ENCODE measurements at places on chromosomes 2 and 18.

DNA sequence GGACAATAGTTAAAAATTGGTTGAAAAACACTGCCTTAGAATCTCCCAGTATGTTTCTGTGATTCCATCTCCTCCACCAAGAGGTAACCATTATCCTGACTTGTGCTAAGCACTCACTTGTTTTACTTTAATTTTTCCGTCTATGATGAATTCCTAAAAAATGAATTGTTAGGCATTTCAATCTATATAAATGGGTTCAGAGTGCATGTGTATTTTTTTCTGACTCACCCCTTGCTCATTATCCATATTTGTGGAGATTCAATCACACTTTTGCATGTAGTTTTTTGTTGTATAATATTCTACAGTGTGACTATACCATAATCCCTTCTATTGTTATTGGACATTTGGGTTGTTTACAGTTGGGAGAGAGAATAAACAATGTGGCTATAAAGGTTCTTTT, 1.3 kb downstream of the NDUFB3 start:
- no peak for DNase-seq

DNA sequence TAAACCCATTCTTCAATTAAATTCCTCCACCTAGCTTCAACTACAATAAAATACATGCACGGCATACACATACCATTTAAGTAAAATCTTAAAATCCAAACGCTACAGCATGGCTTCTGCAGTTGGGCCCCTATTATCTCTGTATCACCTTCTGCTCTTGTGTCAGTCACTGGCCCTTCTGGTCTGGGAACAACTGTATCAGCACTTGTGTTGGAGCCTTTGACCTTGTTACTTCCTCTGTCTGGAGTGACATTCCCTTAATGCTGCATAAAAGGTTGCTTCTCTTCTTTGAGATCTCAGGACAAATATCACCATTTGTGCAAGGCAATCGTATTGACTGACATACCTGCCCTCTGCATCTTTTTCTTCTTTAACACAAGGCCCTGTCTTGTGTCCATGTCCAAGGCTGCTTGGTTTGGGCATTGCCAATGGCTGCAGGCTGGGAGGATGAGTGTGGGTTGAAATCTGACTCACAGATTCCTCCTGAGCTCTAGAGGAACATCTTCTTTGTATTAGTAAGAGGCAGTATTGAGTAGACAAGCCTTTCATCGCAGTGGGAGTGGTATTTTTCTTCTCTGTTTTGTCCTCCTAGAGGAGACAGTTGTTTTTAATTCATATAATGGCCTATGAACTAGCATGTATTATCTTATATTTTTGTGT, 267.8 kb upstream of the TRIB2 start:
- DNase-seq = no peak

GRCh38 chr2:71929482-71929772, 218.2 kb downstream of the CYP26B1 start:
- DNase-seq = no peak

DNA sequence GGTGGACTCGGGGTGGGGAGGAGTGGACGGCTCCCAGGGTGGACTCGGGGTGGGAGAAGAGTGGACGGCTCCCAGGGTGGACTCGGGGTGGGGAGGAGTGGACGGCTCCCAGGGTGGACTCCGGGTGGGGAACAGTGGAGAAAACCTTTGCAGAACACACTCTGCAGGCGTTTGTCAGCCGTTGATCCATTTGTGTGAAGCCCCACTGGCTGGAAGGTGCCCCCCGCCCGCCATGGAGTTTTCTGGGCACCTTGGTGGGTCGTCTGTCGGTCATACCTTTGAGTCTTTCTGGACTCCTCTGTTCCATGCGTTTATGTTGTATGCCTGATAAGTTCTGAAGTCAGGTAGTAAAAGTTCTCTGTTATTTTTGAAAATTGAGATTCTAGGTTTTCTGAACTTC, 12.5 kb downstream of the CTDP1 start:
- DNase-seq = no peak

DNA sequence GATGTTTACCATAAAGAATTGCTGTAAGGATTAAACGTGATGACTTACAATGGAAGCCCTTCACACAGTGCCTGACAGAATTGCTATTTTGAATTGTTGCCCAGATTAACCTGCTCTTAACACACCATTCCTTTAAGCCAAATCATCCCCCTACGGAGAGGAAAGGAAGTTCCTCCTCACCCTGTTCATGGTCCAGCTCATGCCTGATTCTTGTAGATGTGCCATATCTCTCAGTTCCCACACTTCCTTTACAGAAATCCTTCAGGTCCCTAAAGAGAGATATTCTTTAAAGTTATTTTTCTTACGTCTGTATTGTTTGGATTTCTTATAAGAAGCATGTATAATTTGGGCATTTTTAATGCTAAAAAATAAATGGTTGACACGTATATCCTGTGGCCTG, 127.5 kb upstream of the DAPL1 start:
- DNase-seq = peak; percentile 15

DNA sequence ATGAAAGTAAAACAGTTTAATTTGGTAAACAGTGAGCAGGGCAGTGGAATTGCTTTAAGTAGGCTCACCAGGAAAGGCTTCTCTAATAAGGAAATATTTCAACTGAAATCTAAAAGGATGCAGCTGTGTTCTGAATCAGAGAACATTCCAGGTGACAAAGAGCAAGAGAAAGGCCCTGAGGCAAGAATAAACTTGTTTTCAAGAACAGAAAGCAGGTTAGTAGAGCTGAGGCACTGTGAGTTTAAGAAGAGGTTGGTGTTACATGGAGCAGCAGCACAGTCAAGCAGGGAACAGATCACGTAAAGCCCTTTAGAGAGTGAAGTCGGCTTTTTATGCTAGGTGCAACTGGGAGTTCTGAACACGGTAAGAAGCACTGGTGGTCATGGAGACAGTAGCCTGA, 57.0 kb upstream of the SCN1A start:
- no peak for DNase-seq

GRCh38 chr2:204645018-204645773, 99.9 kb downstream of the PARD3B start:
- no peak for DNase-seq

DNA sequence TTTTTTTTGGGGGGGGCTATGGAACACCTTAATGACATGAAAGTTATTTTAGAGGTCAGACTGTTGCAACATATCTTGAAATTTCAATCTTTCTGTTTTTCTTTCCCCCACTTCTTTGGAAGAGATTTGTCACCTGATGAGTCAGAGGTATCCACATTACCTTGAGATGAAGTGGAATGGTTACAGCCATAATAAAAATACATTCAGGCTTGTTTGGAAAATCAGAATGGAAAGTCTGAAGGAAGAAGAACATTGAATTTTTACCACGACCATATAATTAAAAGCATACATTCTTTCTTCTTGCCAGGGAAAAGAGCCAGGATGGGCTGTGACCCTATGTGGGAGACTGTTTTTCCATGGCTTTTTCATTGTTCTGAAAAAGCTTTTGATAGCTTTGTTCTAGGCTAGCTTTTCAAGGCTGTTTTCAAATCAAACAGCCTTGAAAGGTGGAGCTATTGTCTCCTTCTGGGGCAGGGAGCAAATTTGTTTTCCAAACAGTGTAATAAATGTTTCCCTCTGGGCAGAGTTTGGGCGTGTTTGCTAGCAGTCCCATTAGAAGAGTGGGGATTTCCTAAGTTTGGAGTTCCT, 2.3 kb upstream of the GTF3C3 start:
- DNase-seq = no peak

- DNase-seq = no peak
These were observed 610.2 kb upstream of the SYT4 start for GRCh38 chr18:43887491-43887890.

DNA sequence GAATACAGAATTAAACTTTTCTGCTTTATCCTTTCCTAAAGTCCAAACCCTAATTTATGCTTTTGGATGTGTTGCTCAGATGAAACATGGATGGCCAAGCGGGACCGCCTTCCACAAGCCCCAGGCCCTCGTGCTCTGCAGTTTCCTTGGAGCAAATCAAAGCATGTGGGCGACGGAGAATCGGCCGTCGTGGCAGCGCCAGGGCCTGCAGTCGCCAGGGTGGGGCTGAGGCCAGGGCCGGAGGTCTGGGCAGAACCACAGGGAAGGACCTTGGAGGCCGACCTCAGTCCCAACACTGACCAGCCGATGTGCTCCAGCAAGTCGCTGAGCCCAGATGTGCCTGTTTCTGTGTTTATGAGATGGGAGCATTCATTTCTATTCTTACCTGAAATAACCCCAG, 108.1 kb downstream of the MBP start:
- no peak for DNase-seq

DNA sequence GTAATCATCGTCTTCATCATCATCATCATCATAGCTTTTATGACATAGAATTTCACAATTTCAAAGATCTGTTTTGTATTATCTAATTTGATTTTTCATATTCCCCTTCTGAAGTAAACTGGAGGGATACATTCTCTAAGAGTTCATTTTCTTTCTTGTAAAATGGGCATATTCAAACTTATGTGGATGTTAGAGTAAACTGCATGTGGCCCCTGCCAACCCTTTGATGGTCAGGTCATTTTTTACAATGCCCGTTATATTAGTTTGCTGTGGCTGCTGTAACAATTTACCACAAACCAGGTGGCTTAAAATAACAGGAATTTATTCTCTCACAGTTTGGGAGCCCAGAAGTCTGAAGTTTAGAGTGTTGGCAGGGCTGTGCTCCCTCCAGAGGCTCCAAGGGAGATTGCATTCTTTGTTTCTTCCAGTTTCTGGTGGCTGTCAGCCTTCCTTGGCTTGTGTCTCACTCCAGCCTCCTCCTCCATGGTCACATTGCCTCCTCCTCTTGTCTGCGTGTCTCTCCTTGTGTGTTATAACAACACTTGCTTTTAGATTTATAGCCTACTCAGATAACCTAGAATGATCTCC, 127.5 kb upstream of the MMADHC start:
- DNase-seq = peak; percentile 9

DNA sequence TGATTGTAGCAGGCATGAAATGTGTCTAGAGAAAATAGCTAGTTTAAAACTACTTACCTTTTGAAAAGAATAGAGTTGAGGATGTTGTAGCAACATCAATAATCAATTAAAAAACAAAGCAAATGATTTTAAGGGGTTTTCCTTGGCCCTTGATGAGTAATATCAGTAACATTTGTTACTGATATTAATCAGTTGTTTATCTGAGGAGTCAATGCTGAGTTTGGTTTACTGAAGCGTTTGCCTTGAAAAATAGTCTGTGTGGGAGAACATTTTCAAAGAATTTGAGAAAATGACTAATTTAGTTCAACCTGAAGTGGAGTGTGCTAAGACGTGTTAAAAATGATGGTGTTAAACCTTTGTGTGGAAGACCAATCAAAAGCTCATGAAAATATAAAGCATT, 9.3 kb downstream of the PTH2R start:
- no peak for DNase-seq

GRCh38 chr2:73851274-73851673, 22.5 kb downstream of the STAMBP start:
- no peak for DNase-seq

GRCh38 chr18:38750751-38751150, 1185.2 kb upstream of the CELF4 start:
- DNase-seq = no peak

GRCh38 chr18:48797841-48798255, 152.9 kb downstream of the SMAD7 start:
- no peak for DNase-seq

DNA sequence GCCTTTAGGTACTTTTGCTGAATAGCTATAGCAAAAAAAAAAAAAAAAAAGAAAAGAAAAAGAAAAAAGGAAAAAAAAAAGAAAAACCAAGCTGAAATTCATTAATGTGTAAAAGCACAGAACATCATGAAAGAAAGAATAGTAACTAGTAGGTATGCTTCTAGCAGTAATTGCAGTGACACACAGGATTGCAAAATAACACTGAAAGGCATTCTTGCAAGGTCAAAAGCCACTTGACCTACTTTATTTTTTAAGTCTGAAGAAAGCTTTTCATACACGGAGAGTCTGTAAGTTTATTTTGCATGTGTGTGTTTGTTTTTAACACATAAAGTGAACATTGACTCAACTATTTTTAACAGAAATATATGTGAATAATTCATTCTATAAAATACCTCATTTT, 54.4 kb downstream of the DOK6 start:
- DNase-seq = no peak

GRCh38 chr2:69538872-69539548, 101.8 kb upstream of the NFU1 start:
- DNase-seq = peak; percentile 35

GRCh38 chr2:145687442-145688134, 1167.7 kb upstream of the ZEB2 start:
- no peak for DNase-seq

GRCh38 chr2:148027822-148028221, 6.9 kb downstream of the MBD5 start:
- no peak for DNase-seq

GRCh38 chr2:190627448-190628412, 21.2 kb upstream of the NAB1 start:
- DNase-seq = no peak

DNA sequence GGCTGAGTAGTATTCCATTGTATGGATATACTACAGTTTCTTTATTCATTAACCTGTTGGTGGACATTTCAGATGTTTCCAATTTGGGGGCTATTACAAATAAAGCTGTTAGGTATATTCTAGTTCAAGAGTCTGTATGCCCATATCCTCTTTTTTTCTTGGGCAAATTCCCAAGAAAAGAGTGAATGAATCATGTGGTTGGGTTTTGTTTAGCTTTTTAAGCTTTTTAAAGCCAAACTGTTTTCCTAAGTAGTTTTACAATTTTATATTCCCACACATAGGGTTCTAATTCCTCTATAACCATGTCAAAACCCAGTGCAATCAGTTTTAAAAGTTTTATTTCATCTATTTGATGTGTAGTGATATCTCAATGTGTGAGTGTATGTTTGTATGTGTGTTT, 44.9 kb upstream of the BAZ2B start:
- DNase-seq = no peak

DNA sequence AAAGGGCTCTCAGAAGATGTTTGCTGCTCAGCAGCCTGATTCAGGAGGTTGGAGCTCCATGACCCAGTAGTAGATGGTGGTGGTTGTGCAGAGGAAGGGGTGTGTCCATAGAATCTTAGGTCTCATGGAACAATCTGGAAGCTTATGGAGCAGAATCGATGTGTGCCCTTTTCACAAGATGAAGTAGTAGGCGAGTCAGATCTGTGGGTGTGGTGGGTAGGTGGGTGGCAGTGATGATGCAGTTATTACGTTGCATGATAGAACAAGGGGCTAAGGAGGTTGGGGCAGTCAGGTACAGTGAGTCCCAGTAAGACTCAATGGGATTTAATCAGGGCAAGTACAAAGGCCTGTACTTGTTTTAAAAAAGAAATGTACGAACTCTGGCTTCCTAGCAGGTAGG, 9.1 kb downstream of the TET3 start:
- no peak for DNase-seq
